ENCODE measurements at places on chromosomes 3 and 15.

- DNase-seq: no peak
Observed at GRCh38 chr3:99578339-99578970, 59.9 kb upstream of the COL8A1 start.

GRCh38 chr15:93451822-93452221 is 362.8 kb upstream of the RGMA start:
- DNase-seq: no peak

- no peak for DNase-seq
Observed at GRCh38 chr15:90863987-90864386, 4.4 kb upstream of the FURIN start.

DNA sequence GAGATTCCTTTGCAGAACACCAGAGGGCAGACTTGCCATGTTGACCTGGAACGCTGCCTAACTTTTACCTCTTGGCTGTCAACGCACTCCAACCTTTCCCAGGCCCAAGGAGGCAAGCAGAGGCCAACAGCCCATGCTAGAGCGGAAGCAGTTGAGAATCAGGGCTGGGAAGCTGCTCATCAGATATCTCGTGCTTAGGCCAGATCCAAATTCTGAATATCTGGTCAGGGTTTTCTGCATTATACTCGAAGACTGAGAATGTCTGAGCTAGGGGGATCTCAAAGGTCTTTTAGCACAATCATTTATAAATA is 2.5 kb downstream of the XIRP1 start:
- no peak for DNase-seq

GRCh38 chr15:79060175-79060574 is 30.4 kb downstream of the RASGRF1 start:
- DNase-seq: no peak

- no peak for DNase-seq
Observed at GRCh38 chr15:67840749-67841512, 1.1 kb upstream of the RNU6-1 start.

GRCh38 chr15:80173022-80173759 is 20.4 kb downstream of the FAH start:
- peak; percentile 37 for DNase-seq

Measured in stimulated activated CD8-positive, alpha-beta memory T cell treated with anti-CD3 and anti-CD28 coated beads, Interleukin-7, amount 100 ng/mL, for 48 hours (primary cell).